Caco-2 (cell line): ENCODE measurements at places on chromosomes 13 and 19. TPM values are rescaled to one million over a fixed set of nuclear protein-coding genes. Genes with fewer than 3 reads are reported as not detected.
A peak's percentile ranks its signal among the peaks of the same experiment; 100 is the strongest.

GRCh38 chr13:83281654-83282053 lies 600.6 kb downstream of the SLITRK1 start:
- no peak overlapping the region for H3K27ac ChIP-seq
- H3K27me3 ChIP-seq, result no peaks in the 10 kb centered on the region
- H3K4me3 ChIP-seq, result no peak overlapping the region
- H3K4me1 ChIP-seq, result no peaks in the 10 kb centered on the region
- DNase-seq, result no peak
- no peaks in the 10 kb centered on the region for H3K36me3 ChIP-seq

DNA sequence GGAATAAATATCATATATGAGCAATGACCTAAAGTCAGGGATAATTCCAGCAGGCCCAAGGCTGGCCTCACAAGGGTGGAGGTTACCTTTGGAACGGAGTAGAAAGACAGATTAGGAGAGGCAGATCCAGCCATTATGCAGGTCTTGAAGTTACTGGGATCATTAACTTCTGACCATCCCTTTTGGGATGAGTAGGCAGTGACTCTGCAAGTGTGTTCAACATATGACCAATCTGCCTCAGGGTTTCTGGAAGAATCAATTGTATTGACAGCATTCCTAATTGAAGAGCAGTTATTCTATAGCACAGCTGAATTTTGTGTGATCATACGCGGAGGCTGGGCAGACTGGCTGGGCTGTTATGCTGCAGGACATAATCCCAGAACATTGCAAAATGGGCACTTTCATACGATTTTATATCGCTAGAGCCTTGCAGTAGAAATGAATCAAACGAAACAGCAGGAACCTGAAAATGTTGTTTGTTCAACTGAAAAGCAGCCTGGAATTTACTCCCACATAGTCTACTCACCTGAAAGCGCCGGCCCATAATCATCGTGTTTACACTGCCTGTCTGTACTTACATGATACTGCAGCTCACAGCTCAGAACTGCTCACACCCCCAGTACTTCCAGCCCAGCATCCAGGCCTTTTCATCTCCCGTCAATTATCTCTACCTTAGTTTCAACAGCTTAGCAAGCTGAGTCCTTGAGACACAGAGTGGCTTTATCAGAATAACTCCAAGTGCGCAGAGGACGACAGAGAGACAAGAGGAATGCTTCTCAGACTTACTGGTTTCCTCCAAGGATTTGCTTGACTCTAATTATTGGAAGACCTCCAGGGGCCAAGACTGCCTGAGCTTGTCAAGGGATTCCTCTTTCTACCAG lies 556.1 kb downstream of the EFNB2 start:
- peaks cover 40% of the 10 kb centered on the region for H3K4me1 ChIP-seq
- H3K27me3 ChIP-seq, result no peaks in the 10 kb centered on the region
- no peaks in the 10 kb centered on the region for H3K36me3 ChIP-seq

GRCh38 chr13:102351521-102351920 lies 50.3 kb downstream of the FGF14 start:
- no peak for DNase-seq
- H3K36me3 ChIP-seq, result no peaks in the 10 kb centered on the region
- no peak overlapping the region for H3K27ac ChIP-seq
- no peaks in the 10 kb centered on the region; the same call in 1 of the 2 replicates for H3K27me3 ChIP-seq
- H3K4me3 ChIP-seq, result no peak overlapping the region

DNA sequence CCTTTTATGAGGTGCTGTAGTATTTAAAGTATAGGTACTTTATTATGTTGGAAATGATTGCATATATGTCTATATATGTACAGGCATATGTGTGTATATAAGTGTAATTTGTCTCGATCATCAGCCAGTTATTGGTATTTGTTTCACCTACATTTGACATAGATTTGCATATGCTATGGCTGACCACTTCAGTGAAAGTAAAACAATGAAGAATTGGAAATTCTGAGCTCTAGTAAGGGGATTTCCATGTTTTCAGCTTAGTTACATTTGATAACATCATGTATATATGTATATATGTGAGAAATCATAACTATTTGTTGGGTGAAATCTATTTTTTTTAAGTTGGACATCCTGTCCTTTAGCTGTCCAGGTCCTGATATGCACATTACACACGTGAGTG lies 1303.9 kb downstream of the EFNB2 start:
- H3K4me3 ChIP-seq, result no peak overlapping the region
- H3K27ac ChIP-seq, result no peak overlapping the region
- DNase-seq, result no peak
- no peaks in the 10 kb centered on the region; the same call in 1 of the 2 replicates for H3K27me3 ChIP-seq

GRCh38 chr13:87810391-87810801 lies 139.2 kb downstream of the SLITRK5 start:
- no peaks in the 10 kb centered on the region for H3K36me3 ChIP-seq
- no peaks in the 10 kb centered on the region for H3K27me3 ChIP-seq
- H3K4me3 ChIP-seq, result no peak overlapping the region
- DNase-seq, result peak; percentile 5

GRCh38 chr19:1253514-1254080 lies 5.2 kb downstream of the MIDN start:
- H3K27me3 ChIP-seq, result no peaks in the 10 kb centered on the region
- DNase-seq, result peak; percentile 95
- peaks cover 17% of the 10 kb centered on the region for H3K36me3 ChIP-seq

GRCh38 chr19:28489126-28489660 lies 723.8 kb downstream of the UQCRFS1 start:
- no peaks in the 10 kb centered on the region for H3K27me3 ChIP-seq
- H3K27ac ChIP-seq, result no peak overlapping the region
- no peaks in the 10 kb centered on the region for H3K4me1 ChIP-seq
- no peak for DNase-seq
- H3K4me3 ChIP-seq, result no peak overlapping the region

- H3K36me3 ChIP-seq, result no peaks in the 10 kb centered on the region
- H3K4me3 ChIP-seq, result no peak overlapping the region
- no peaks in the 10 kb centered on the region for H3K27me3 ChIP-seq
- no peak for DNase-seq
Observed at GRCh38 chr19:5313307-5313706, 27.3 kb downstream of the PTPRS start.

DNA sequence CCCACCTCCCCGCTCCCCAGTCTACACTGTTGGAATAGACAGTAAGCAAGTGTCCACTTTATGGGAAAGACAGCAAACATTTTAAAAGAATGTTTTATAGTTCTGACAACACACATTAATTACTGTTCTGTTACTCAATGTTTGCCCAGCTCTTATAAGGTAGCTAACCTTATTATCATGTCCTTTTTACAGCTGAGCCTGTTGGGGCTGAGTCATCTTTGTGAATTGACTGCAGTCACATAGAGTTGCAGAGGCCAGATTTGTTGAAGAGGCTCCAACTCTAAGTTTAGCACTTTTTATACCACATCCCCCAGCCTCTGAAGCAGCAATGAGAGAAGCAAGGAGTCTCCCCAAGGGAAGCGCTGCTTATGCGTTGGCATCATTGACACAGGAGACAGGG lies 76.2 kb downstream of the C13orf42 start:
- H3K4me3 ChIP-seq, result no peak overlapping the region
- no peak overlapping the region for H3K27ac ChIP-seq
- H3K4me1 ChIP-seq, result peaks cover 4% of the 10 kb centered on the region; the same call in 1 of the 2 replicates
- no peaks in the 10 kb centered on the region for H3K36me3 ChIP-seq
- no peak for DNase-seq

GRCh38 chr19:48480558-48481500 lies 11.7 kb downstream of the CYTH2 start:
- H3K36me3 ChIP-seq, result no peaks in the 10 kb centered on the region
- H3K27me3 ChIP-seq, result no peaks in the 10 kb centered on the region
- H3K4me3 ChIP-seq, result no peak overlapping the region
- DNase-seq, result no peak
- H3K27ac ChIP-seq, result peak overlapping the region; percentile 38

DNA sequence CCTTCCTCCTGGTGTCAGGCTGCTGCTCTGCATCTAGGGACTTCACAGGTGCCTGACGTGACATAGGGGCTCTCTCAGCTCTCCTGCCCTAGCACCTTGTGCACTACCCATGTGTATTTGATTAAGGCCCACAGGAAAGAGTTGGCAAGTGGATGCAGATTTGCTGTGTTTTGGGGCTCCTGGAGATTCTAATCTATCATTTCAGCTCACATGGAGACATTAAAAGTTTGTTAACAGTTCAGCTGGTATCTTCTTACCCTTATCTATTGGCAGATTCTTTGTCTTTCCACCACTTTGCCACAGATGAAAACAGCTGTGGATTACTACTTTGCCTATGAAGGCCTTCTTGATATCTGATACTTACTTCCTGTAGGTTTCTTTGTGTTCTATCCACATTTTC lies 41.9 kb downstream of the WASF3 start:
- H3K36me3 ChIP-seq, result no peaks in the 10 kb centered on the region
- no peaks in the 10 kb centered on the region for H3K27me3 ChIP-seq
- no peaks in the 10 kb centered on the region for H3K4me1 ChIP-seq

DNA sequence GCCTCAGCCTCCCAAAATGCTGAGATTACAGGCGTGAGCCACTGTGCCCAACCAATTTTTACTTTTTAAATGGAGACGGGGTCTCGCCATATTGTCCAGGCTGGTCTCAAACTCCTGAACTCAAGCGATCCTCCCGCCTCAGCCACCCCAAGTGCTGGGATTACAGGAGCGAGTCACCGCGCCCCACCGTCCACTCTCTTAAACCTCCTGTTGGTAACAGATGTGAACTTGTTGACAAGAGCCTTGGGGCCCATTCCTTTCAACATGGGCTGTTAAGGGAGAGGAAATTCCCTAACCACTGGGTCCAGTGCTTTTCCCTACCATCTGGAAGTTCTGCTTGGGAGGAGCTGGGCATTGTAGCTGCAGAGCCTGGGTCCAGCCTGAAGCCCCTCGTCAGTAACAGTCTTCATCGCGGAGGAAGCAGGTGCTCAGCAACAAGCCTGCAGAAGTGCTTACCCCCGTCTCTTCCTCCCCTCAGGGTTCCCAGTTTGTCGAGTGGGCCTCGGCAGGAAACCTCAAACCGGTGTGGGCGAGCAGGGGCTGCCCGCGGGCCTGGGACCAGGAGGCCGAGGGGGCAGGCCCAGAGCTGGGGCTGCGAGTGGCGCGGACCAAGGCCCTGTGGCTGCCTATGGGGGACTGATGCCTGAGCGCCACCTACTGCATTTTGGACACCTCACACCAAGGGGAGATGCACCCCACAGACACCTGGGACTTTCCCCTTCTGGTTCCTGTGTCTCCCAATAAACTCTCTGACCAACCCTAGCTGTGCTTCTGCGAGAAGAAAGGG lies 4.0 kb upstream of the FLT3LG start:
- no peaks in the 10 kb centered on the region for H3K4me1 ChIP-seq
- DNase-seq, result no peak
- H3K4me3 ChIP-seq, result no peak overlapping the region
- H3K27ac ChIP-seq, result no peak overlapping the region
- H3K27me3 ChIP-seq, result no peaks in the 10 kb centered on the region
- H3K36me3 ChIP-seq, result peaks cover 1% of the 10 kb centered on the region; the same call in 1 of the 2 replicates

DNA sequence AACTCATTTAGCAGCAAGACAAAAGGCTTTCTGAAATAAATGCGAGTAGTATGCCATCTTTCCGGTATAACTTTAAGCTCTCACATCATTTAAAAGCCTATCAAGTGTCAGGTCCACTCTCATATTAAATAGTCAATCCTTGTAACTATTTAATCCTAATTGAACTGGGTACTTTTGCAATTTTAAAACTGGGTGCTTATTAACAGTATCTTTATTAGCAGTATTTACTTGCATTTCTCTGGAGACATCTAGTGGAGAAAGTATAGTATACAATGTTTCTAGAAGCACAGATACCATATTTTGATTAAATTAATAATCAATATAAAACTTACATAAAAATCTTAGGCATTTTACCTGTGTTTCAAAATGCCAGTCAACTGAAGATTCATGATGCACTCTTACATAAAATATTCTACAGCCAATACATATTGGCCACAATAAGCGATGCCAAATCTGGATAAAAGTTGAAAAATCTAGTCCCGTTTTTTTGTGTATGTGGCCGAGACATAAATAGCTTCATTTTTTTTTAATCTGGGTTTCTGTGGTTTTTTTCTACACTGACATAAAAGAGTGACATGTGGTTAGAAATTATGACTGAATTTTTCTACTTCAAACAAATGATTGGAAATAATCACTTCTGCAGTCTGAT lies 4.3 kb upstream of the POSTN start:
- H3K27ac ChIP-seq, result no peak overlapping the region
- no peaks in the 10 kb centered on the region for H3K4me1 ChIP-seq
- H3K27me3 ChIP-seq, result no peaks in the 10 kb centered on the region; the same call in 1 of the 2 replicates

GRCh38 chr13:52713894-52714293 lies 25.7 kb downstream of the CNMD start:
- no peak overlapping the region for H3K4me3 ChIP-seq
- no peak overlapping the region for H3K27ac ChIP-seq
- no peaks in the 10 kb centered on the region for H3K36me3 ChIP-seq
- no peaks in the 10 kb centered on the region for H3K4me1 ChIP-seq

- H3K36me3 ChIP-seq, result no peaks in the 10 kb centered on the region
- H3K27me3 ChIP-seq, result no peaks in the 10 kb centered on the region
- no peak overlapping the region for H3K4me3 ChIP-seq
- H3K4me1 ChIP-seq, result no peaks in the 10 kb centered on the region
Observed at GRCh38 chr19:1777149-1777548, 23.8 kb downstream of the ONECUT3 start.

DNA sequence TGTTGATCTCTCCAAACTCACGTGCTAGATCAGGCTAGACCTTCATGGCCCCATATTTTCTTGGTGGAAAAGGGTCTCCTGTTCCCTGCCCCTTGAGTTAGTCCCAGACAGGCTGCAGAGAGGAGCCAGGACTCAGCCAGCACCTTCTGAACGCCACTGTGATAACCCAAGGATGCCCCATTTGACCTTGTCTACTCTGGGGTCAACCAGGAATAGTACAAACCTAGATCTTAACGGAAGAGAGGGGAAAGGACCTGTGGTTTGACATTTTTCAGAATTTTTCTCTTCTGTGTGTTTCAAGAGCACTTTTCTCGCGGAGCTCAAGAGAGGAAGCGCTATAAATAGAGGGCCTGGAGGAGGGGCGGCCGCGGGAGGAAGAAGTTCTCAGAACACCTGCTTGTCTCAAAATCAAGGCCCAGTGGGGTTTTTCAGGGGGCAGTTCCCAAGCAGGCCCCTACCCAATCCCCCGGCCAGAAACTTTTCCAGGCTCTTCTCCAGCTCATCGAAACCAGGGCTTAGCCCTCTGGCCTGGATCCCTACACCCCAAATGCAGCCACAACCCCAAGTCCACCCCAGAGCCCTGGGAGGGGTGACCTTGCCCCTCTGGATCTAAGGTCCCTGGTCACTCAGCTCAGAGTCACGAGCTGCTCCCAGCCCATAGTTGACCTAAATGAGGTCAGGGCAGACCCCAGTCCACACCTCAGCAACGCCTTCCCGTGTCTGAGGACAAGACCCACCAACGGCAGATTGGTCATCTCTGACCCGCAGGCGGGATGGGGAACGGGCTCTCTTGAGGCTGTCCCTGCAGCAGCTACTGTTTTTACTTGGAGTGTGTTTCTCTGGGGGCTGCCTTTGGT lies 75.6 kb upstream of the TM9SF2 start:
- no peak overlapping the region for H3K27ac ChIP-seq
- no peaks in the 10 kb centered on the region for H3K36me3 ChIP-seq
- H3K4me3 ChIP-seq, result no peak overlapping the region

ZNF681 gene
- 1.2 TPM in 2 replicates for total RNA-seq

NANOS3 gene
- not detected in 2 replicates for total RNA-seq

CAPN12 gene
- 8.8 and 11.0 TPM in 2 replicates for total RNA-seq

SIAH3 gene
- total RNA-seq, result not detected in 2 replicates

COL5A3 gene
- total RNA-seq, result not detected in 2 replicates
